ENCODE measurements at places on chromosomes 3 and 15.
A peak's percentile ranks its signal among the peaks of the same experiment; 100 is the strongest.

DNA sequence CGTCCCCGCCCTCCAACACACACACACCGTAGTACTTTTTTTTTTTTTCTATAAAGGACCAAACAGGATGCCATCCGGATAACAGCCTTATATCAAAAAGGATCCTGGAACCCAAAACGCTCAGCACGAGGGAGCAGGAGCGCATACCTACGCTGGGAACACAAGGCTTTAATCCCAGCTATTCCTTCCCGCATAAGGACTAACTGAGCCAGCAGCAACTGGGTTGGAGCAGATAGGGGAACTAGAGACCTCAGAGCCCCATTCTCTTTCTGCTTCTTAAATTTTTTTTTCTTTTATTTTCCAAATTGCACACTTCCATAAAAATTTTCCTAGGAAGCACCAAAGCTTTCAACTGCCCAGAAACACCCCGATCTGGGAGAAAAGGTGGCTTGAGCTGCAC, 1.3 kb downstream of the TRANK1 start:
- DNase-seq = no peak

GRCh38 chr3:134838599-134838998, 43.5 kb downstream of the EPHB1 start:
- no peak for DNase-seq

- DNase-seq = no peak
Observed at GRCh38 chr3:122825460-122825859, 30.6 kb downstream of the SLC49A4 start.

GRCh38 chr15:42077689-42078088, 16.7 kb downstream of the PLA2G4D start:
- DNase-seq = no peak

DNA sequence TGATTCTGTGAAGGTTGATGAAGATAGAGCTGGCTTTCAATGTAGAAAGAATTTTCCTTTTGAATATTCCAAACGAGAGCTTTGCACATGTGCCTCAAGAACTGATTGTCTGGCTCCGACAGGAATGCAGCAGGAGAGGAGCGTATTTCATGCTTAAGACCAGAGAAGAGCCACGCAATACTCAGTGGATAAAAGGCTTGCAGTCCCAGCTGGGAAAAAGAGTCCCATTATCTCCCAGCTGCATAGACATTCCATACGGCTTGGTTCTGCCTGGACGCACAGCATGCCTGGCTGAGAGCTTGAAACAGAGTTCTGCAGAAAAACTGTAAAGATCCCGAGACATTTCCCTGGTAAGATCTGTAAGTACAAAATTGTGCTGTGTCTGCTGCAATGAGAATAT, at the start of gene CNTN6:
TSS of gene CNTN6 (plus strand) at position 254 of the 400 bp plus-strand sequence. CDS start 54,985 bp downstream, outside the sequence.
- DNase-seq = no peak

- no peak for DNase-seq
Observed at GRCh38 chr3:155555479-155556060, 189.3 kb downstream of the PLCH1 start.

- peak; percentile 13 for DNase-seq
Observed at GRCh38 chr3:123067689-123068600, 1.1 kb downstream of the PDIA5 start.

- DNase-seq = no peak
Observed at GRCh38 chr3:97838393-97838792, 16.6 kb downstream of the CRYBG3 start.

DNA sequence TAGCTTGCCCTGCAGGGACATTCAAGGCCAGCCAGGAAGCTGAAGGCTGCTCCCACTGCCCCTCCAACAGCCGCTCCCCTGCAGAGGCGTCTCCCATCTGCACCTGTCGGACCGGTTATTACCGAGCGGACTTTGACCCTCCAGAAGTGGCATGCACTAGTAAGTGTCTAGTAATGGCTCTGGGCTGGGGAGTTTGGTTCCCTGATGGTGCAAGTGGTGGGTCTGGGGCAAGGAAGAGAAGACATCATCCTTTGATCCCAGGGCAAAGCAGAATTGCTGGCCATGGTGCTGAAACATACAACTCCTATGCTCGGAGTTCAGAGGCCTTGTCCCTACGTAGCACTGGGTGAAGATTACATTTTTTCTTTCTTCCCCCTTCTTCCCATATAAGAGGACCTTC, 311.4 kb downstream of the EPHB1 start:
- no peak for DNase-seq

GRCh38 chr3:52303811-52304210, 12.3 kb upstream of the DNAH1 start:
- DNase-seq = no peak

DNA sequence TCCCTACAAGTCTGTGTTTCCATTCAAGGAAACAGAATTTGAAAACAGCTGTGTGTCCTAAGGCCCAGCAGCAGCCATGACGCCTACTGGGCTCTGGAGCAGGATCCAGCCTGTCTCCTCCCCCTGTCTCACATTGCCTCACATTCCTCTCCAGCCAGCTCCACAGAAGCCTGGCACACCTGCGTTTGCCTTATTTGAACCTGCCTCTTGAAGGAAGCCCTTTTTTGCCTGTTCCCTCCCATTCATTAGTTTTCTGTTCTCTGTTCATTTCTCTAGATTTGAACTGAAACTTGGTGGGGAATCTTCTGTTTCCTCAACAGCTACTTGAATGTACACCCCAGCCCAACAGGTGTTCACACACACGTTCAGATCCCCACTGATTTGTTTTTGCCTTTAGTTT, 890.5 kb downstream of the TUSC7 start:
- DNase-seq = no peak

GRCh38 chr15:51796847-51797401, 32.5 kb upstream of the TMOD3 start:
- no peak for DNase-seq

- DNase-seq = no peak
Observed at GRCh38 chr3:114848082-114848481, 299.0 kb downstream of the ZBTB20 start.

DNA sequence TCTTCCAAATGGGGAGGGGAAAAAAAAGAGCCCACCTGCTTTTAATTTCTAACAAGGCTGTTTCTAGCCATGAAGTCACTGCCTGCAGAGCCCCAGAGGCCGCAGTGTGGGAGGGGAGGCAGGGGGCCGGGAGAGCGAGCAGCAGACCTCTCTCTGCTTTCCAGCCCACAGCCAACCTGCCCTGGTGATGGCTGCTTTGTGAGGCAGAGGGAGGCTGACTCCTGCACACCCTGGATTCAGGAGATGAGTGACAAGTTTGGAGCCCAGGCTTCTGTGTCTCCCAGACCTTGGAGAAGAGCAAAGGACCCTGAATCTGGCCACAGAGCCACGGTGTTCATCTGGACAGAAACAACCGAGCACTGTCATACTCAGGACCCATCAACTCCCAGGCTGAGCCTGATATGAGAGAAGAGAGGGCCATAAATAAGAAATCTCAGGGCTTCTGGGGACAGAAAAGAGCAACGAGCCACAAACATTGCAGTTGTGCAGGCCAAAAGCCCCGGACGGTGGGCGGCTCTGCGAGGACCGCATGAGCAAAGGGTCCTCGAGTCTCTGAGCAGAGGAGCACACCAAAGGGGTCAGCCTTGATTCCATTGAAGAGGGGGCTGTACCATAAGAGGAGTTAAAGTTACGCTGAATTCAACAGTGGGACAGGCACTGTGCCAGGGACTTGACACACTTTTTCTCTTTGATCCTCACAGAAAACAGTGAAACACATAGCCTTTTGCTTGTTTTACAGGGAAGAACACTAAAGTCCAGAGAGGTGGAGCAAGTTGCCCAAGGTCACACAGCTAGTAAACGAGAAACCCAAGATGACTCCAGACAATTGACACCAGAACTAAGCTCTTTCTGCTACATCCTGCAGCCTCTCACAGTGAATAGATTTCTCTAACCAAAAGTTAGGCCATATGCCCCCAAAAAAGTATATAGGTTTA, 97.2 kb downstream of the SEMA5B start:
- no peak for DNase-seq

DNA sequence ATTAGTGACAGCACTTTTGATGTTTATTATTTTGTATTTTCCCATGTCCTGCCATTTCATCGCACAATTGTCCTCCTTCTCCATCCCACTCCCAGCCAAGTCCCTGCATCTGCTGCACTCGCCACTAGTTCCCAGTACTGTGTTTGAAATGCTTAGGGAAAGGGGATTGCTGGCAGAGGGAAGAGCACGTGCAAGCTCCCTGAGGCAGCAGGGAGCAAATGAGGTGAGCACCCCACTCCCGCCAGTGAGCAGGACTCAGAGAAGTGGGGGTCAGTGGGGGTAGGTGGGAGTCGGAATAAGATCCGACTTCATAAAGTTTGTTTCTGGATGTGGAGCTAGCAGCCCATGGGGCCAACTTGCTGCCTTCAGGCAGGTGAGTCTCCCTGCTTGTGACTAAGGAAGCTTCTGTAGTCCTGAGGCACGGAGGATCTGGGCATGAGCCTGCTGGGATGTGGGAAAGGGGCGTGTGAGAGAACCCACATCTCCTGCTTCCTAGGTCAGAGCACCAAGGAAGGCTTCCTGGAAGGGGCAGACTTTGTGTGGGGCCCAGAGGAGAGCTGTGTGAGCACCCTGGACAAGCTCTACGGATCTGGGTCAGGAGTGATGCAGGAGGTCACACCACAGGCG, 99.7 kb upstream of the TLE3 start:
- DNase-seq = no peak

DNA sequence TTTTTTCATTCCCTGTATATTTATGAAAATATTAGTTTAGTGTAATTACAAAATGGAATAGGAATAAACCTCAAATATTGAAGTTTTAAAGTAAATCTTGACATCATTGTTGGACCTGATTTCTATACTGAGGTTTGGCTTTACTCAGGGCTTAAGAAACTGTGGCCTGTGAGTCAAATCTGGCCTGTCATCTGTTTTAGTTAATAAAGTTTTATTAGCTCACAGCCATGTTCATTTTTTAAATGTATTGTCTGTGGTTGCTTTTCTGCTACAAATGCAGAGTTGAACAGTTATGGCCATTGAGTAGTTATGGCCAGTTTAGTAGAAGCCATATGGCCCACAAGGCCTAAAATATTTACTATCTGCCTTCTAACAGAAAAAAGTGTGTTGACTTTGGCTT, 80.7 kb downstream of the DIPK2A start:
- no peak for DNase-seq

- DNase-seq = no peak
Observed at GRCh38 chr3:57130571-57131209, 34.5 kb downstream of the IL17RD start.

DNA sequence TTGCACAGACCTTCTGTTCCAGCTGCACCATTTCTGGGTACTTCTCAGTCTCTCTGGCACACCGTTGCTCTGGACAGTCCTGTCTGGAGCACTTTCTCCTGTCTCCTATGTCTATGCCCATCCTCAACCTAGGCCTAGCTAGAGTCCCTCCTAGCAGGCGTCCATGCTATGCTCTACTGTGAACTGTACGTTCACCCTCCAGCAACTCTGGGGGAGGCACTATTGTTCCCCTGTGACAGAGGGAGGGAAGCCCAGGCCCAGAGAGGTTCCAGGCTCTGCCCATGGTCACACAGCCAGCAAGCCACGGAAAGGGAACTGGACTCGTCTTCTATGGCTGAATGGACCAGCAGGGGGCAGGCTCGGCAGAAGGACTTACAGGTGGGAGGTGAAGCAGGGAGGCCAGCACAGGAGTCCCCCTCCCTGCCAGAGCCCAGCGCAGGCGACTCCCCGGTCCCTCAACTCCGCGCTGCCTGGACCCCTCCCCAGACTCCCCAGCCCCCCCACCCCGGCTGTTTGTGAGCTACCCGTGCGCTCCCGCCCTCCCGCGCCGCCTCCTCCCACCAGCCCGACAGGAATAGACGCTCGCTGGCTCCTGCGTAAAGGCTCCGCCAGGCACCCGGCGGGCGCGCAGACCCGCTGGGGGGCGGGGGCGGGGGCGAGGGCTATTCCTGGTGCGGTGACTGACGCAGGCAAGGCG, 1.7 kb upstream of the LINGO1 start:
- peak; percentile 59 for DNase-seq

GRCh38 chr3:30768046-30768445, 126.4 kb downstream of the GADL1 start:
- no peak for DNase-seq

DNA sequence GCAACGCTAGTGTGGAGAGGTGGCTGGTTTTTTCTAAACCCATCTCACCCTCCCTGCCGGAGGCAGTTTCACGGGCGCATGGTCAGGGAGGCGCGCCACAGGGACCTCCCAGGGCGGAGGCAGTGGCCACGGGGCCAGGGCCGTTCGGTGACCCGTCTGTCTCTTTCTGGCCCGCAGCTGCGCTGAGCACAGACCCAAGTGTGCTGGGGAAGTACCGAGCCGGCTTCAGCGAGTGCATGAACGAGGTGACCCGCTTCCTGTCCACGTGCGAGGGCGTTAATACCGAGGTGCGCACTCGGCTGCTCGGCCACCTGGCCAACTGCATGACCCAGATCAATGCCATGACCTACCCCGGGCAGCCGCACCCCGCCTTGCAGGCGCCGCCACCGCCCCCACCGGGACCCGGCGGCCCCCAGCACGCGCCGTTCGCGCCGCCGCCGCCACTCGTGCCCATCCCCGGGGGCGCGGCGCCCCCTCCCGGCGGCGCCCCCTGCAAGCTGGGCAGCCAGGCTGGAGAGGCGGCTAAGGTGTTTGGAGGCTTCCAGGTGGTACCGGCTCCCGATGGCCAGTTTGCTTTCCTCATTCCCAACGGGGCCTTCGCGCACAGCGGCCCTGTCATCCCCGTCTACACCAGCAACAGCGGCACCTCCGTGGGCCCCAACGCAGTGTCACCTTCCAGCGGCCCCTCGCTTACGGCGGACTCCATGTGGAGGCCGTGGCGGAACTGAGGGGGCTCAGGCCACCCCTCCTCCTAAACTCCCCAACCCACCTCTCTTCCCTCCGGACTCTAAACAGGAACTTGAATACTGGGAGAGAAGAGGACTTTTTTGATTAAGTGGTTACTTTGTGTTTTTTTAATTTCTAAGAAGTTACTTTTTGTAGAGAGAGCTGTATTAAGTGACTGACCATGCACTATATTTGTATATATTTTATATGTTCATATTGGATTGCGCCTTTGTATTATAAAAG, 1.8 kb downstream of the HES1 start:
- no peak for DNase-seq

DNA sequence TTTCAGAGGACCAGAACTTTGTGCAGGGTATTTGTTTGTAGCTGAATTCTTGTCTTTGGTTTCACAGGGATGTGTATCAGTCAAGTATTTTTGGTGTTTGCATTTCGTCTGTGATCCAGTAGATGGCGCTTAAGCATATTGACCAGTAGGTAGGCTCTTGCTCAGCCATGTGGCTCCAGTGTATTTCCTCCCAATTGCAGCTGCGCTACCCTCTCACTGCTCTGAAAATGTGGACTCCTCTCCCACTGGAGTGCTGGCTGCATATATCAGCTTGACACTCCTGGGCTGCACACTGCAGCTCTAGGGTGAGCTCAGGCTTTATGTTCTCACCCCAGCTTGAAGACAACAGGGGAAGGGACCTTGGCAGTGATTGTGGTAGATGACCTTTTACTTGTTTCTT, 1264.3 kb upstream of the ALCAM start:
- DNase-seq = no peak

GRCh38 chr3:49630784-49631183, 43.4 kb upstream of the APEH start:
- DNase-seq = no peak

GRCh38 chr3:72113564-72113963, 328.6 kb upstream of the PROK2 start:
- DNase-seq = no peak

GRCh38 chr3:139388821-139389551, 461 bp downstream of the COPB2 start:
- DNase-seq = no peak

All from stimulated activated CD8-positive, alpha-beta memory T cell treated with anti-CD3 and anti-CD28 coated beads, Interleukin-2, amount 100 ng/mL, for 48 hours (primary cell).